ENCODE measurements at places on chromosomes 12 and 14.

DNA sequence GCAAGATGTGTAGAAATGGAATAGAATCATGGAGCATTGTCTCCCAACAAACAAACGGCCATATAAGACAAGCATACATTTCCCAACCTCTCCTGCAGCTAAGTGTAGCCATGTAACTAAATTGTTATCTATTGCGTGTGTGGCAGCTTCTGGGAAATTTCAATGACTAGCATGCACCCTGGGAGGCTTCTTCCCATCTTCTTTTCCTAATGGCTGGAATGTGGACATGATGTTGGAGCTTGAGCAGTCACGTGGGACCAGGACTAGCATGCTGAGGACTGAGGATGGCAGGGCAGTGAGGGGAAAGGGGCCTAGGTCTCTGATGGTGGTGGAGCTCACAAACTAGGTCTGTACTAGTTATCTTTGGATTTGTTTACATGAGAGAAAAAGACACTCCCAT is 21.7 kb upstream of the CTDSP2 start:
- DNase-seq, result no peak

DNA sequence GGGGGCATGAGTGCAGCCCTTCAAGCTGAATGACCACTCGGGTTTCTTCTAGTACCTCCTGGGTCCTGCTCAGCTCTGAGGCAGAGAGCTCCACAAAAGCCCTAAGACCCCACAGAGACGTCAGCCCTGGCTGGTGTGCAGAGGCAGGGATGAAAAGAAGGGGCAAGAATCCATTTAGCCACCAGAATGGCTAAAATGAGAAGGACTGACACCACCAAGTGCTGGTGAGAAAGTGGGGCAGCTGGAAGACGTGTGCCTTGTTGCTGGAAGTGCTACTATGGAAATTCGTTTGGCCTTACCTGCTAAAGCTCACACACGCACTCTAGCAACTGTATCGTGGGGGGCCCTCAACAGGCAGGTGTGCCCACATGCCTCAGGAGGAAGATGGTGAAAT is 26.7 kb downstream of the RILPL1 start:
- DNase-seq, result no peak

GRCh38 chr12:19482551-19483109 is 43.3 kb downstream of the AEBP2 start:
- DNase-seq, result no peak

GRCh38 chr12:130878193-130879185 is 6.6 kb downstream of the RAN start:
- DNase-seq, result no peak
